ENCODE measurements at places on chromosomes 5 and 9.

GRCh38 chr9:132837501-132838286, 40.4 kb downstream of the AK8 start:
- DNase-seq: no peak

GRCh38 chr9:129138476-129139232, 27.4 kb downstream of the PTPA start:
- DNase-seq: no peak

DNA sequence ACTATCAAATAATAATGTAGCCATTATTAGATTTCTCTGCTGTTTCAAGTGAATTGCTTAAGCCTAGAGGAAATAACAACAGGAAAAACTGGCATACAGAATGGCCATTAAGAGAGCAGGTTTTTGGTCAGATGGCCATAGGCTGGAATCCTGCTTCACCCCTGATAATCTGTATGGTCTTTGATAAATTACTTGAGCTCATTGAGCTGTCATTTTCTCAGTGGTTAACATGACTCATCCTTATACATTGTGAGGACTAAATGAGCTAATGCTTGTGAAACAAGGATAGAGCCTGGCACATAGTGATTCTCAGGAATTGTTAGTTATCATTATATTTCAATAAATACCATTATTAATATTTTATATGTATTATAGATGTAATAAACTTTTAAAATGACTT, 516.5 kb downstream of the KIF4B start:
- DNase-seq: no peak

GRCh38 chr9:38063363-38063707, 5.7 kb downstream of the SHB start:
- DNase-seq: no peak

DNA sequence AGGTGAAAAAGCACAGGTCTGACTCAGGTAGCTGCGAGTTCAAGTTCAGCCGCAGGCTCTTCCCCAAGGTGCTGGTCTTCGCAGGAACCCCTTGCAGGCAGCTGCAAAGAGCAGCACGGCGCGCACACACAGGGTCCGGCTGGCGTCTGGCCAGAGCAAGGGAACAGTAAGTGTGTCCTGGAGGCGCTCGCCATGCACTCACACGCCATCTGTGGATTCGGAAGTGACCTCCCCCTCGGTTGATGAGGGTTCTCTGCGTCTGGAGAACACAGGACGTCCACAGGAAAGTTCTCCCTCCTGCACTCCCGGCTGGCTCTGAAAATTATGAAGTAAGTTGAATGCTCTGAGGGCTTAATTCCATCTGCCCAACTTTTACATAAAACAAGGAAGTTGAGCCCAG, 14.0 kb upstream of the EGFL7 start:
- DNase-seq: no peak

DNA sequence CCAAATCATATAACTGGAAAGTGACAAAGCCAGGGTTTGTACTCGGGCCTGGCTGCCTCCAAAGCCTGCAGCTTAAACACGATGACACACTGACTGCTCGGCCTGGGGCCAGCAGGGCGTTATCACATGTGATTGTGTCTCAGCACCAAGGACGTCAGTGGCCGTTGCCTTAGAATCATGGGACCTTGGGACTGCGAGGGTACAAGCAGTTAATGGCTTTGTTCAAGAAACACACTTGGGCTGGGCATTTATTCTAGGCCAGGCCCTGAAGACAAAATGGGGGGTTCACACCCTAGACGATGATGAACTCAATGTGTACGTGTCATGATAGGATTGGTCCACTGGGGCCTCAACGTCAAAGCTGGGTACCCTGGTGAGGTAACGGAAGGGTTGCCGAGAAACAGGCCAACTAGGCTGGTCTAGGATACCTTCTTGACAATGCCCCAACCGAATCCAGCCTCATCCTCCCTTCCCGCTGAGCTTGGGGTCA, 13.0 kb downstream of the SH3PXD2B start:
- no peak for DNase-seq

GRCh38 chr9:133709015-133709611, 29.0 kb downstream of the SARDH start:
- DNase-seq: peak; percentile 50

DNA sequence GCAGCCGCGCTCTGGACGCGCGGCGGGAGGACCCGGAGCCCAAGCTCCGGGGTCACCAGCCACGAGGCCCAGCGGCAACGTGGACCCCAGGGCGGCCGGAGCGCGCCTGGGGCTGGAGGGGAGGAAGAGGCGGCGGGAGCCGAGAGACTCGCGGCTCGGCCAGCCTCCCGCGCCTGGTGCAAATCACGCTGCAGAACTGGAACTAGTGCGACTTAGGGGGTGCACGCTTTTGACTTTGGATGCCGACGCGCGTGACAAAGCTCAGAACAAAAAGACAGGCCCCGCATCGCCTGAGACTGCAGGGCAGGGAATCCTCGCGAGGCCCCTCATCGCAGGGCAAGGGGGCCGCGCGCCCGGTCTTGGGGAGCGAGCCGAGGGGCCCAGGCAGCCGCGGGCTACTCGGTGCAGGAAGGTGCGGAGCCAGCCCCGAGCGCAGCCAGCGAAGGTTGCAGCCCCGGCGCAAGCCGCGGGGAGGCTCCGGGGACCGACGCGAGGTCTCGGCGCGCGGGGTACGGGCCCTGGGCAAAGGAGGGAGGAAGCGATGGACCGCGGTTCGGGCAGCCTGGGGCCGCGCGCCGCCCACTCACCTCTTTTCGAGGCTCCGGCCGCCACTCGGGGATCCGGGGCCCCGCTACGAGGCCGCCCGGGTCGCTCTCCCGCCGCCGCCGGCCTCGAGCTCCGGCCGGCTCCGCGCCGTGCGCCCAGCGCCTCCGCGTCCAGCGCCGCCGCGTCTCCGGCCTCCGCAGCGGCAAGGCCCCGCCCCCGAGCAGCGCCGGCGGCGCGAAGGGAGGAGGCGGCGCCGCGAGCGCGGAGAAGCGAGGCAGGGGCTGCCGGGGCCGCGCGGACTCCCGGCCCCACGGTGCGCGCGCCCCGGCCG, at the start of gene GOLM1:
GOLM1 (minus strand) TSS at position 735 of the 877 bp plus-strand sequence. CDS start 20,238 bp downstream, outside the sequence.
- DNase-seq: peak; percentile 49

GRCh38 chr5:124627815-124628595, 118.4 kb downstream of the ZNF608 start:
- DNase-seq: no peak

Measured in GM12892 (cell line).